ENCODE measurements at places on chromosomes 6 and 20. TPM values are rescaled to one million over a fixed set of nuclear protein-coding genes. Genes with fewer than 3 reads are reported as not detected.

- H3K27ac ChIP-seq, result no peak overlapping the region
- no peaks in the 10 kb centered on the region for H3K4me1 ChIP-seq
- DNase-seq, result no peak
- H3K36me3 ChIP-seq, result peaks cover 56% of the 10 kb centered on the region
- H3K4me3 ChIP-seq, result no peak overlapping the region
Measured at GRCh38 chr20:503048-503737, 40.4 kb downstream of the CSNK2A1 start.

- peaks cover 30% of the 10 kb centered on the region for H3K4me1 ChIP-seq
- H3K27ac ChIP-seq, result peak overlapping the region; percentile 87
- H3K36me3 ChIP-seq, result peaks cover 9% of the 10 kb centered on the region
- no peaks in the 10 kb centered on the region for H3K27me3 ChIP-seq
- H3K4me3 ChIP-seq, result peak overlapping the region; percentile 91
Measured at GRCh38 chr6:131949909-131950766, 1.0 kb downstream of the CCN2 start.

GRCh38 chr6:16591396-16592222, 169.7 kb downstream of the ATXN1 start:
- H3K4me3 ChIP-seq, result no peak overlapping the region
- no peak overlapping the region for H3K27ac ChIP-seq
- H3K27me3 ChIP-seq, result no peaks in the 10 kb centered on the region

The AK9 gene
- 3.4 TPM for total RNA-seq

All from astrocyte (in vitro differentiated cells and primary cell).